ENCODE measurements at places on chromosomes 2 and 18. TPM values are rescaled to one million over a fixed set of nuclear protein-coding genes. Genes with fewer than 3 reads are reported as not detected.

Gene TTR
- total RNA-seq, result not detected

Gene DNAH6
- total RNA-seq, result 0.25 TPM

Gene APCDD1
- total RNA-seq, result 0.95 TPM

Gene ARHGEF33
- total RNA-seq, result 0.12 TPM

Gene CERKL
- not detected for total RNA-seq

Gene CYP27C1
- not detected for total RNA-seq

Gene PTPRN
- total RNA-seq, result not detected

Gene NEU2
- total RNA-seq, result not detected

Gene TM4SF20
- not detected for total RNA-seq

Data from endothelial cell of umbilical vein (primary cell).